ENCODE measurements at places on chromosomes 7 and 10.

DNA sequence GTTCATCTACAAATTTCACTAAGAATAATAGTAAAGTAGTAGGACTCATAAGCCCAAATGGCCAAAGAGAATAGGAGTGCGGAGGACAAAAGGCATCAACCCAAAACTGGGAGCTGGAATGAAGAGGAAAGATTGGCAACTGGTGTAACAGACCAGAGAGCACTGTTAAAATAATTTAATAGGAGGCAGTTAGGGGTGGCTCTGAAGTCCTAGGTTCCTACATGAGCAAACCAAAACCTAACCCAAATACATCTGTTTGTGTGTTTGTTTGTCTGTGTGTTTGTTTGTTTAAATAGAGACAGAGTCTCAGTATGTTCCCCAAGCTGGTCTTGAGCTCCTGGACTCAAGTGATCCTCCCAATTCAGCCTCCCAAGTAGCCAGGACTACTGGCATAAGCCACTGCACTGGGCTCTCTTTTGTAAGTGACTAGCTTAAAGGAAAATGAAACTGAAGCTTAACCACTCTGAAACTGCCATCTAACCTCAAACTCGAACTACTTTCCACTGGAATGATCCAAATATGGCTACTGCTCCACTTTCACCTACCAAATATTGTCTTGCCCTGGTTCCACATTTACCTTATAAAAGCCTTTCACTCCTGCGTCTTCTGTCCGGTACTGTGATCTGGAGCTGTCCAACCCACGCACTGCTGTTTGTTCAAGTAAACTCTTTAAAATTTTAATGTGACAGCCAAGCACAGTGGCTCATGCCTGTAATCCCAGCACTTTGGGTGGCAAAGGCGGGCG lies 94.9 kb downstream of the AKR1D1 start:
- DNase-seq, result no peak

DNA sequence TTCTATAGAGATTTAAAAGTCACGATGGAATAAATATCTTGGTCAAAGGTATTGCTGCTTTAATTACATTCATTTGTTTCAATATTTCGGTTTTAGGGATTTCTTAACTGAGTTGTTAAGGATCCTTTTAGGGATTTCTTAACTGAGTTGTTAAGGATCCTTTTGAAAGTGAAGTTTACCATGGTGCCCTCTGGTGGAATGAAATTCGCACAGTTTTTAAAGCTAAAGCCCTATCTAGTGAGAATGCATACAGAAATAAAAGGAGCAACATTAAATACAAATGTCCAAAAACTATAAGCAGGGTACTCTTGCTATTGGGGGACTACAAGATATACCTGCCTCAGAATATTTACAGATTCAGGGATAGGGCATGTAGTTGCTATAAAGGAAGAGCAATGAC lies 193.7 kb downstream of the RNLS start:
- no peak for DNase-seq

GRCh38 chr10:43208147-43209073 lies 58.5 kb downstream of the RASGEF1A start:
- DNase-seq, result no peak

- DNase-seq, result no peak
Measured at GRCh38 chr7:2520761-2521290, 1.3 kb downstream of the LFNG start.

DNA sequence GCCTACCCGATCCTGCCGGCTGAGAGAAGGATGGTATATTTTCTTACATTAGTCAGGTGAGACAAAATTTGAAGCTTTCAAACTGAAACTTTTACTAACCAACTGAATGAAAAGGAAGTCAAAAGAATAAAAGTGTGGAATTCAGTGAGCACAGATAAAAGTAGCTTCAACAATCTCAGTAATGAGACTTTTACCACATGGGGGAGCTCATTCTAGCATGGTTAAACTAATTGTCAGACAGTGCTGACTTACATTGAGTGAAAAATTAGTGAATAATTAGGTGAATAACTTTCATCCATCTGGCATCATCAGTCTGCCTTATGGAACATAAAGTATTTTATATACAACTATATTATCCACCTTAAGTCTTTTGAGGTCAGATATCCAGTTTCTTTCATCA lies 8.4 kb downstream of the FAM237B start:
- DNase-seq, result no peak

- DNase-seq, result no peak
Measured at GRCh38 chr7:2582006-2582735, 23.4 kb downstream of the IQCE start.

- no peak for DNase-seq
Measured at GRCh38 chr10:69874449-69874848, 72.7 kb downstream of the COL13A1 start.

GRCh38 chr10:83078645-83079044 lies 1060.7 kb upstream of the GHITM start:
- no peak for DNase-seq

- no peak for DNase-seq
Measured at GRCh38 chr7:157436763-157437480, 100.1 kb downstream of the DNAJB6 start.

DNA sequence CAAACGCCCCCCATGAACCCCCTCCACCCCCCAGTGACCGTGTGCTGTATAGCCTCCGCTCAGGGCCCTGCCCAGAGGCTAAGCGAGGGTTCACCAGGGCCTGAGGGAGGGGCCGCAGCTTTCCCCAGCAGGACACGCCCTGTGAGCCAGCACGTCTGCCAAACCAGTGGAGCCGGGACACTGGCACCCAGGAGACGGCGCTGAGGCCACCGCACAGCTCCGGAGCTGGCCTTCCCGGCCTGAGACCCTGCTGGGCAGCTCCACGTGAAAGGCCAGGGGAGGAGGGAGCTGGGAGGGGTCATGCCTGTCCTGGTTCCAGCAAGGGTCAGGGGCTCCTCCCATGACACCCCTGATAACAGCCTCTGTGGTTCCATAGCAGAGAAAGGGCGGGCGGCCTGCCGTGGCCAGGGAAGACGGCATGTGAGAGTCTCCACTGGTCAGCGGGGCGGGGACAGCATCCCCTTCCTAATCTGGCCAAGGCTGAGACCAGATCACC lies 278.3 kb downstream of the ELFN1 start:
- DNase-seq, result no peak

GRCh38 chr7:94634502-94634901 lies 21.4 kb downstream of the SGCE start:
- DNase-seq, result no peak

DNA sequence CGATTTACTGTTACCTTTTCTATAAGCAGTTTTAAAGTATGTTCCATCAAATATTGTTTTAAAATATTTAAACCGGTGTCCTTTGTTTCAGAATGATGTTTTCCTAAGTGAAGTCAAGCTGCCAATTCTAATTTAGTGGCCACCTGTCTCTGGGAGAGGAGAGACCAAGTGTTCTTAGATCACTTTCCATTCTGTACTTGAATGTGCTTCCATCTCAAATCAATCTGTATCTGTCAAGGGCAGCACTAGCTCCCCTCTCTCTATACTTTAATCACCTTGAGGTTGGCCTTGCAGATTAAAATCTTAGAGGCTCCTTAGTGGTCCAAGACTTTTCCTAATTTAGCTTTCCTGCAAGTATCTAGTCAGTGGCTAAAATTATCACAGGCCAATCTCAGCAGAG lies 49.6 kb downstream of the LGI1 start:
- DNase-seq, result no peak

DNA sequence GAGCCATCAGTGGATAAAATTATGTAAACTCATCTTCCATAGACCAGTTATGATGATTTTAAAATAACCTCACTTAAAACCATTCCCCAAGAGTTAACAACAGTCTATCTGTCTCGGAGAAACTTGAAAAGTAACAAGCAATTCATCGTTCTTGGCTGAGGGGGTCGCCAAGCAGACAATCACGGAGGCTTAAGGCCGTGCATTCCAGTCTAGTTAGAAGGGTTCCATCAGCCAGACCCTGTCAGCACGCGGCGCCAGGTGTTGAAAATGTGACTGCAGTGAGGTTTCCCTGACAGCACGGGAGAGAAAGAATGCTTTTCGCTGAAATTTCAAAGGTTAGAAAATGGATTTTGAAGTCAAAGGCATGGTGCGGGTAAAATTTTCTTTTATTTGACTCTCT lies 1025.0 kb upstream of the CELF2 start:
- DNase-seq, result no peak

DNA sequence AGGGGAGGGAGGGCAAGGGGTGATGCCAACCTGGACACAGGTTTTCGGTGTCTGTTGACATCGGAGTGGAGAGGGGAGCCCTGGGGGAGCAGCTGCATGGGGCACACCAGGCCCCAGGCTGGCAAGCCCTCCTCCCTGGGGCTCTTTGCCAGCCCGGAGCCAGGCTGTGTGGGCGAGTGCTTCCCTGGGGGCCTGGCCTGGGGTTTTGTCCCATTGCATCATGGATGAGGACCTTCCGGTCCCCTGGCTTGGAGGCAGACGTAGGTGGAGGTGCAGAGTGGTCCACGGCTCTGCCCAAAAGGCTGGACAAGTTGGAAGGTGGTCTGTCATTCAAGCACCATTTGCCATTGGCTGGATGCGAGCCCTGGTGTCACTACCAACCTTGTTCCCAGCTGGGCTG lies 34.8 kb downstream of the ZMIZ1 start:
- DNase-seq, result no peak

GRCh38 chr10:129883029-129883428 lies 81.0 kb downstream of the EBF3 start:
- DNase-seq, result no peak

- no peak for DNase-seq
Measured at GRCh38 chr7:33666531-33666930, 238.8 kb upstream of the BMPER start.

- no peak for DNase-seq
Measured at GRCh38 chr7:106704000-106704840, 43.3 kb upstream of the CCDC71L start.

- DNase-seq, result no peak
Measured at GRCh38 chr10:15712883-15713282, 6.8 kb downstream of the ITGA8 start.

DNA sequence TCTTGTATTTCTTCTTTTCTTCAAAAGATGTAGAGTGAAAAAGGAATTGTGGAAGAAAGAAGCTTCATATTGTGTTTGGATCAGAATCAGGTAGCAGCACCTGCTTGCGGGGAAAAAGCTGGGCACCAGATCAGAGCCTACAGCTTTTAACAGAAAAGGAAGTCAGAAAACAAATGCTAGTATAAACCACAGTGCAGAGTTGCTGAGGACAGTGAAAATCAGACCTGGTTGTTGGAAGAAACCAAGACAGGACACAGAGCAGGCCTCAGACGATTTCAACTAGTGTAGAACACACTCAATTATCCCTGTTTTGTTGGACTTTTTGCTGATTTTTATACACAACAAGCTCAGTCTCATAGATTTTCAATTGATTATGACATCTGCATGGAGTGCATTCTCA lies 221.4 kb downstream of the PTN start:
- no peak for DNase-seq

GRCh38 chr7:77950548-77950947 lies 152.0 kb downstream of the PHTF2 start:
- DNase-seq, result no peak
